Activated CD8-positive, alpha-beta memory T cell treated with anti-CD3 and anti-CD28 coated beads for 1 hour (primary cell): ENCODE measurements at places on chromosomes 2 and 18.

DNA sequence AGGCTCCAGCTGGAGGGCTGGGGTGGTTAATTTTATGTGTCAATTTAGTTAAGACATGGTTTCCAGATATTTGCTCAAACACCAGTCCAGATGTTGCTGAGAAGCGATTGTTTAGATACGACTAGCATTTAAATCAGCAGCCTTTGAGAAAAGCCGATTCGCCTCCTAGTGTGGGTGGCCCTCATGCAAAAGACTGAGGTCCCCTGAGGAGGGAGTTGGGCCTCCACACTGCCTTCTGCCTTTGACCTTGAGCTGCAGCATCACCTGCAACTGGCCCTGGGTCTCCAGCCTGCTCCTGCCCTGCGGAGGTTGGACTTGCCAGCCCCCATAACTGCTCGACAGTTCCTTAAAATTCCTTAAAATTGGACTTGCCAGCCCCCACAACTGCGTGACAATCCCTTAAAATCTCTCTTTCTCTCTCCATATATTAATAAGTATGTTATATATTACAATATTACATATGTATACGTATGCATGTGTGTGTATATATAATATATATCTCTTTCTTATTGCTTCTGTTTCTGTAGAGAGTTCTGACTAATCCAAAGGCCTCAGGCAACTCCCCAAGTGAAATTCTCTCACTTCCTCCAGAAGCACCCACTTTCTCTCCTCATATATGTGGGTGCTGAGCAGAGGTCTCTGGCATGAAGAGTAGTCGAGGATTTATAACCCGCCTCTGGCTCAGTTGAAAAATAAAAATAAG, 14.4 kb downstream of the FBLN7 start:
- DNase-seq: no peak

GRCh38 chr2:121771976-121772742, 16.7 kb downstream of the TSN start:
- DNase-seq: no peak

DNA sequence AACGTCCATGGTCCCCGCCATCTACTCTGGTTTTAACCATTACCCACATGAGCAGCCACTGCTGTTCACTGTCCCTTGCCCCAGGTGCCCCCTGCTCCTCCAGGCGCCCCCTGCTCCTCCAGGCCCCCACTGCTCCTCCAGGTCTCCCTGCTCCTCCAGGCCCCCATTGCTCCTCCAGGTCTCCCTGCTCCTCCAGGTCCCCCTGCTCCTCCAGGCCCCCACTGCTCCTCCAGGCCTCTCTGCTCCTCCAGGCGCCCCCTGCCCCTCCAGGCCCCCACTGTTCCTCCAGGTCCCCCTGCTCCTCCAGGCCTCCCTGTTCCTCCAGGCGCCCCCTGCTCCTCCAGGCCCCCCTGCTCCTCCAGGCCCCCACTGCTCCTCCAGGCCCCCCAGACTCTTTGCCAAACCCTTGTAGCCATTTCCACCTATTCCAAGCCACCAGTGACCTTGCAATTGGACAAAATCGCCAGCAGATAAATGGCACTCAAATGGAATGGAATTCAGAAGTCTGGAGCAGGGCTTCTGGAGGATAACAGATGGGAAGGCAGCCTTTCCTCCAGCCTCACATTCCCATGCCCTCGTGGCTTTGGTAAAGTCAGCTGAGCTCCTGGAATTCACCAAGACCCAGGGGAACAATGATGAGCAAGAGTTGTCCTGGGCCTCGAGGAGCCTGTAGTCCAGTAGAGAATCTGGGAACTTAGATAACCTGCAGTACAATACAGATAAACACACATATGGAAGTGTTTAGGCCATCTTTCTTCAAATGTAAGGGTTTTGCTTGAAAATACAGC, 13.3 kb upstream of the RPL31 start:
- DNase-seq: no peak

DNA sequence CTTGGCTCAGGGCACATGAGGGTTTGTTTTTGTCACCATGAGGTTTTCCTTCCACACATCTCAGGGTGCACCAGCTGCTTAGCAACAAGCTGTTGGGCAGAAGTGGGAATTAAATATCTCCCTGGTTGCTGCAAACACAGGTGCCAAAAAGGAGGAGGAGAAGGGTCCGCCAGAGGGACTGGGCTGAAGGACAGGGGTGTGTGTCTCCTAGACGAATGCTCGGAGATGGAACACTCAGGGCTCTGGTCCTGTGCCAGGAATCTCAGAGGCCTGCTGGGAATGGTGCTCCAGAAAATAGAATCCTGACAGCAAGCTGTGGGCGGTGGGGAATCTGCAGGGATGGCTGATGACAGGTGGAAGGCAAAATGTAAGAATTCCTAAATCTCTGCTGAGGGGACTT, 94.5 kb downstream of the VSNL1 start:
- DNase-seq: no peak

DNA sequence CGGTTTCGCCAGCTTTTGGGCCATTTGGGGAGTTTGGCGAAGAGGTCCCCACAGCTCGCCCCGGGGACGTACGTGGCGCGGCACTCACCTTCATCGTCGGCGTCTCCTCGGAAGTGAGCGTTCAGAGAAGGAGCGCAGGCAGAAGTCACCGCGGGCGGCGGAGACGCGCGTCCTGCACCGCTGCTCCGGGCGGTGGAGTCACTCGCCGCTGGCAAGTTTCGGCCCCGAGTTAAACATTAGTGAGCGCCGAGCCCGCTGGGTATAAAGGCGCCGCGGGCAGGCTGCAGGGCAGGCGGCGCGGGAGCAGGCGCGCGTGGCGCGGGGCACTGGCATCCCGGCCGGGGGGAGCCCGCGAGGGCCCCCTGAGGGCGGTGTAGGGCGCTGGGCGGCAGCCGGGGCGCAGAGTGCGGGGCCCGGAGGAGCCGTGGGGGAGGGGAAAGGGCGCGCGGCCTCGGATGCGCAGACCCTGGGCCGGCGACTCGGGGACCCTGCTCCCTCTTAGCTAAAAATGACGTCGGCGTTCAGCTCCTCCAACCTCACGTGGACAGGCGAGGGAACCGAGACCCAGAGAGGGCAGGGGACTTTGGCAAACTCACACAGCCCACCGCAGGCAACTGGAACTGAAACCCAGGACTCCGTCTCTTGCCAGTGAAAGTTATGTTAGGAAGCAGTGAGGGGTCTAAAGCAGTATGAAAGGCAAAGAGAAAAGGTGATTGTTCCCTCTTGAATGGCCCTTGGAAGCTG, at the start of gene DPP4:
TSS of gene DPP4 (minus strand) at position 328 of the 744 bp plus-strand sequence. CDS start at position 94, 234 bp downstream.
- DNase-seq: peak; percentile 33

DNA sequence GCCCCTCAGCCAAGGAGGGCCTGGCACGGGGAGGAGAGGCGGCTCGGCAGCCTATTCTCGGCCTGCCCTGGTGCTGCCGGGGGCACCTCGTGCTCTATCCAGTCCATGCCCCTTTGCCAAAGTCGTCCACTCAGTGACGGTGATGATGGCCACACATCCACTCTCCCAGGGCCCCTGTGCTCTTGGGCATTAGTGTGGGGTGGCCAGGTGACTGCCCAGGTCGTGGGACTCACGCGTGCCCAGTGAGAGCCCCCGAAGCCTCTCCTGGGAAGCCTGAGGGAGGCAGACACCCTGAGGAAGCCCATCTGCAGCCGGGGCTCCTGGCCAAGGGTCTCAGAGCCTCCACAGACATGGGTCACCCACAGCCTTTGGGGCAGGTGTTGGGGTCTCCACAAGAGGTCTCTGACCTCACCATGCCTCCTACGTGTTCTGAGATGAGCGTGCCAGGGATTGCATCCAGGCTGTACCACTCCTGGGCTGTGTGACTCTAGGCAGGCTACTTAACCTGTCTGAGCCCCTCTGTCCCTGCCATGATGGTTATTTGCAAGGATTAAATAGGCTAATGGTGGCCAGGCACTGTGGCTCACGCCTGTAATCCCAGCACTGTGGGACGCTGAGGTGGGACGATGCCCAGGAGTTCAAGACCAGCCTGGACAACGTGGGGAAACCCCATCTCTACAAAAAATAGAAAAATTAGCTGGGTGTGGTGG, 12.9 kb downstream of the RAMP1 start:
- DNase-seq: no peak

DNA sequence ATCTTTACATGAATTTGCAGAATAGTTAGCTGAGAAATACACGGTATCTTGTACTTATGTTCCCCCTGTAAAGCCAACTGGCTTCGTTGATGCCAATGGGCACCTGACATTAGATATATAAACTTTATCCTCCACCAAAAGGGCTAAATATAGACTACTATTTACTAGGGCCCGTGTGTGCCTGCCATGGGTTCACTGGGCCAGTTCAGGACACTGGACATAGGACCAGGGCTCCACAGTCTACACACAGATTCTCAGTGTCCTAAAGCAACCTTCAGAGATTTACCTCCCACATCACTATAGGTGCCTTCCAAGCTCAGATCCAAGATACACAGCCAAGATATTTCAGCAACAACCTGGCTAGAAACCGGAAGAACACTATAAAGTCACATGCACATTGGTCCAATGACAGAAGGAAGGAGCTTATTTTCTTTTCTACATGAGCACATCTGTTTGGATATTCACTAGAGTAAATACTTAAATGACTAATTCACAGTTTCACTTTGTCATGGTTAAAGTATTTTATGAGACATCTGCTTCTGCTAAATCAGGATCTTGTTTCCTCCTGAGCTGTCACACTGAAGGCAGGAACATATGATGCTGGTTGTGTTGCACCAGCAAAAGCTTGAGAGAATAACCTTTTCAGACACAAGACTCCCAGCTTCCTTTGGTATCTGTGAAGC, 95.1 kb downstream of the MYO5B start:
- no peak for DNase-seq

DNA sequence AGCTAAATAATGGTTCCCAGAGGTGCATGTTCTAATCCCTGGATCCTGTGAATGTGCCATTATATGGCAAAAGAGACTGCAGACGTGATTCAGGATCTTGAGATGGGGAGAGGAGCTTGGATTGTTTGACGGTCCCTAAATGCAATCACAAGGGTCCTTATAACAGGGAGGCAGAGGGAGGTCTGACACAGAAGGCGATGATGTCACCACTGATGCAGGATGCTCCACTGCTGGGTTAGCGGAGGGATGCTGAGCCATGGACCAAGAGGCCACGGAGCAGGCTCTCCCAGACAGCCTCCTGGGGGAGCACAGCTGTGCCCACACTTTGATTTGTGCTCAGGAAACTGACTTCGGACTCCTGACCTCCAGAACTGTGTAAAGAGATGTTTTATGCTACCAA, 156.2 kb downstream of the UXS1 start:
- DNase-seq: no peak

DNA sequence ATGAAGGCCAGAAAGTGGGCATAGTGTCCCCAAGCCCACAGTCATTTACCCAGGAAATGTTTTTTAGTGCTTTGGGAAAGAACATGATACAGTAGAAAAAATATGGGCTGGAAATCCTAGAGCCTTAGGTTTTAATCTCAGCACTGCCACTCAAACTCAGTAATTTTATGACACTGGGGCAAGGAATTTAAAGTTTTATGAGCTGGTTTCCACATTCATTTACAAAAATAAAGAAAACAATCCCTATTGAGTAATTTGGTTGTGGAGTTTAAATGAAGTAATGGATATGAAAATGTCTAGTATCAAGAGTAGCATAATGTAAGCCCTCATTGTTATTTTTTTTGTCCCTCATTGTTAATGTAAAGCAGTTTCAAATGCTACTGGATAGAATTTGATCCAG, 51.5 kb upstream of the FRZB start:
- no peak for DNase-seq
